Activated T-cell treated with anti-CD3 and anti-CD28 coated beads, Interleukin-2, amount 50 U/mL, for 72 hours (primary cell): ENCODE measurements at places on chromosomes 6 and 20. TPM values are rescaled to one million over a fixed set of nuclear protein-coding genes. Genes with fewer than 3 reads are reported as not detected.

DNA sequence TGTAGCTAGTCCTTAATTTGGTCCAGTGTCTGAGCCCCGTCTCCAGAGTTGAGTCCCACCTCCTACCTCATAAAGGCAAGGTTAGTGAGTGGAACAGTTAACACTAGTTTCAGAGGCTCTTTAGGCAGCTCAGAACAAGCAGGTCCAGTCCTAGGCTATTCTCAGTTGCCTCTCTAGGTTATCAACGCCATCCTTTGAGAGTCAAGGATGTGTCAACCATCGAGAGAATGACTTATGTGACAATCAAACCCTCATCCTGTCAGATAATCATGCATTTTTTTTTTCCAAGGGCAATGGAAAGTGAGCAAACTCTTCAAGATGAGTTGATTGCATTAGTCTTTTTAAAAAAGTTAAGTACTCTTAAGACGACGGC, 64.0 kb upstream of the TXNDC5 start:
- DNase-seq, result no peak
- H3K27me3 ChIP-seq, result peaks cover 15% of the 10 kb centered on the region
- H3K27ac ChIP-seq, result no peak overlapping the region
- no peaks in the 10 kb centered on the region for H3K36me3 ChIP-seq
- H3K4me1 ChIP-seq, result peaks cover 11% of the 10 kb centered on the region
- H3K4me3 ChIP-seq, result no peak overlapping the region

GRCh38 chr6:3542032-3542640, 85.3 kb upstream of the SLC22A23 start:
- peaks cover 21% of the 10 kb centered on the region for H3K27me3 ChIP-seq
- H3K36me3 ChIP-seq, result no peaks in the 10 kb centered on the region
- no peak overlapping the region for H3K4me3 ChIP-seq
- no peaks in the 10 kb centered on the region for H3K4me1 ChIP-seq
- DNase-seq, result no peak

DNA sequence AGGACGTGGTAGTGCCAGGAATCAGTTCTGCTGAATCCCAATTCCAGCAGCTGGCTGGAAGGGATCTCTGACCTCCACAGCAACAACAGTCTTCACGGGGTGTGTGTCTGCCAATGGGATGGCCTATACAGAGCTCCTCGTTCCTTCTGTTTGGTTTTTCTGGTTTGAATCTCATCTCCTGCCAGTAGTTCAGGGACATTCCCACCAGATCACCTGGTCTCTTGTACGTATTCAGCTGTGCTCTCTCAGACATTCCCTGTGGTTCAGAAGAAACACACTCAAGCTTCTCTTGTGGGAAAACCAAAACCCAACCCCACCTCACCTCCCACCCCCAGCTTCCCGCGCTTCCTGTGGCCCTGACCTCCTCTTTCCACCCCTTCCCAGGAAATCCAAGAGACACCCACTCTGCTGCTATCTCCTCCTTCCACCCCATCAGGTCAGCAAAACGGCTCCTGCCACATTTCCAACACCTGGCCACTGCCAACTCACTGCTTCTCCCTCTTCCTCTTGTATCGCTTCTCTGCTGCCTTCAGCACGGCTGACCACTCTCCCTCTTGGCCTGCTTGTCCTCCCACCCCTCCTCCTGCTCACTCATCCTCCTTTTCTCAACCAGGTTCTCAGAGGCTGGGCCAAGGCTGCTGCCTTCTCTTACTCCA, 63.3 kb upstream of the PTGIS start:
- no peak for DNase-seq
- H3K4me3 ChIP-seq, result no peak overlapping the region
- peaks cover 13% of the 10 kb centered on the region for H3K4me1 ChIP-seq
- peaks cover 10% of the 10 kb centered on the region for H3K27me3 ChIP-seq
- no peak overlapping the region for H3K27ac ChIP-seq

GRCh38 chr6:145031962-145032361, 703.4 kb downstream of the EPM2A start:
- no peaks in the 10 kb centered on the region for H3K36me3 ChIP-seq
- no peak overlapping the region for H3K4me3 ChIP-seq

DNA sequence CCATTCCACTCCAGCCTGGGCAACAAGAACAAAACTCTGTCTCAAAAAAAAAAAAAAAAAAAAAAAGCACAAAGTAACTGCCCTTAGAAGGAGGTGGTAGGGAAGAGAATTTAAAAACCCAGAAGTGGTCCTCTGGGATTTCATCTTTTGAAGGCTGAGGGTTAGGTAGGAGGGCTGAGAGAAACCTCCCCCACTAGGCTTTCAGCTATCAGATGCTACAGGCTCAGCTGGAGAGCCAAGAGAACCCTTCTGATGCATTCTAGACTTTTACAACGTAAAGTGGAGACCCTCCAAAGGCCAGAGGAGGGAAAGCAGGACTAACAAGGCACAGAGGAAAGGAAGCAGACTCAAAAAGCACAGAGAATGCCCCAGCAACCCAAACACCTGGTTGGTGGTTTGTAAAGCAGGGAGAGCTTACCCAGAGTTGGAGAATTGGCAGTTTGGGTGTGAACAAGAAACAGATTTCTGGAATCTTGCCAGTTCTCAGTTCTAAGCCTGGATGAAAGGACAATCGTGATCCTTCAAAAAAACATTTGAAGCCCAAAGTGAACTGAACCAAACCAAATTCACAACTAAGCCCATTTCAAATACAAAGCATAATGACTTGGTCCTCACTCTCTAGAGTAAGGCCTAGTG, 23.2 kb upstream of the SPAG4 start:
- DNase-seq, result no peak
- no peaks in the 10 kb centered on the region for H3K4me1 ChIP-seq
- H3K36me3 ChIP-seq, result no peaks in the 10 kb centered on the region
- no peak overlapping the region for H3K27ac ChIP-seq

DNA sequence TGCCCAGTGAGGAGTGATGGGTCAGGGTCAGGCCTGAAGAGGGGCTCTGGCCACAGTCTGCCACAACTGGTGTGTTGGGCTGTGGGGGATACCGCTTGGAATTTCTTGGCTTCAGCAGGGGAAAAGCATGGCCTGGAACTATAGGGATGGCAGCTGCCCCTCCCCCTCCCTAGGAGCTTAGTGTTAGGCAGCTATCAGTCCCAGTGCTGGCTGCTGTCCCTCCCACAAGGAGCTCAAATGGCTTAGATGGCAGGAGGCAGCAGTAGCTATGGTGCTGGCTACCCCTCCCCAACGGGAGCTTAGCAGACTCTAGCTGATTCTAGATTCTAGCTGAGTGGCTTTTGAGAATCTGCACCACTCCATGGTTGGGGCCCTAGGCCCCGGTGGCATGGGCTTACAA, 414.5 kb upstream of the HSF2 start:
- no peaks in the 10 kb centered on the region for H3K36me3 ChIP-seq
- no peaks in the 10 kb centered on the region for H3K27me3 ChIP-seq
- no peak for DNase-seq
- H3K4me3 ChIP-seq, result no peak overlapping the region

GRCh38 chr6:14674458-14674857, 556.9 kb downstream of the CD83 start:
- H3K27ac ChIP-seq, result peak overlapping the region; percentile 98
- DNase-seq, result no peak
- no peaks in the 10 kb centered on the region for H3K27me3 ChIP-seq
- H3K4me3 ChIP-seq, result no peak overlapping the region

GRCh38 chr6:70823651-70824050, 133.2 kb downstream of the B3GAT2 start:
- H3K36me3 ChIP-seq, result peaks cover 7% of the 10 kb centered on the region
- H3K4me3 ChIP-seq, result no peak overlapping the region
- H3K27me3 ChIP-seq, result no peaks in the 10 kb centered on the region
- H3K4me1 ChIP-seq, result no peaks in the 10 kb centered on the region

- no peaks in the 10 kb centered on the region for H3K36me3 ChIP-seq
- H3K4me3 ChIP-seq, result no peak overlapping the region
- DNase-seq, result no peak
- no peaks in the 10 kb centered on the region for H3K27me3 ChIP-seq
- no peak overlapping the region for H3K27ac ChIP-seq
- no peaks in the 10 kb centered on the region for H3K4me1 ChIP-seq
Measured at GRCh38 chr20:21214431-21214830, 88.5 kb downstream of the KIZ start.

GRCh38 chr6:147510929-147511590, 2.6 kb downstream of the SAMD5 start:
- H3K36me3 ChIP-seq, result no peaks in the 10 kb centered on the region
- no peak overlapping the region for H3K27ac ChIP-seq
- H3K4me1 ChIP-seq, result peaks cover 11% of the 10 kb centered on the region
- no peak for DNase-seq

- H3K27me3 ChIP-seq, result peaks cover 17% of the 10 kb centered on the region
- H3K36me3 ChIP-seq, result peaks cover 4% of the 10 kb centered on the region
- no peaks in the 10 kb centered on the region for H3K4me1 ChIP-seq
- no peak for DNase-seq
- no peak overlapping the region for H3K27ac ChIP-seq
Measured at GRCh38 chr6:17156966-17157365, 55.1 kb downstream of the STMND1 start.

- H3K27ac ChIP-seq, result no peak overlapping the region
- H3K27me3 ChIP-seq, result no peaks in the 10 kb centered on the region
- no peak overlapping the region for H3K4me3 ChIP-seq
- no peaks in the 10 kb centered on the region for H3K4me1 ChIP-seq
Measured at GRCh38 chr6:115945306-115945705, 115.4 kb downstream of the FRK start.

DNA sequence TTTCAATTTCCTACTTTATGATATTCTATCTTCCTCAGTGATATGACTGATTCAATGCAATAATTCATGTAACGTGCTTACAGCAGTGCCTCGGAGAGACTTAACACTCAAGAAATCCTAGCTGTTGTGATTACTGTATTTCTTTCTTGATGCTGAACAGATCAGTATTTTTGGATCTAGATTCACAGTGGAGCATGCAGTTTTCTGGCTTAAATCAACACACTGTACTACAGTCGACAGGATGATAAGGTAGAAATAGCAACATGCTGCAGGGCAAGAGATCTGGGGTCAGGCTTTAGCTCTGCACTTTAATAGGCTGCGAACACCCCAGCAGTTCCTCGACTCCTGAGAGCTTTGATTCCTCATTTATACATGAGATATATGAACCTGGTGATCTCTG, 161.0 kb downstream of the AIG1 start:
- DNase-seq, result no peak
- no peak overlapping the region for H3K27ac ChIP-seq
- H3K36me3 ChIP-seq, result no peaks in the 10 kb centered on the region
- H3K4me1 ChIP-seq, result no peaks in the 10 kb centered on the region

GRCh38 chr6:148415511-148416260, 73.0 kb downstream of the SASH1 start:
- no peaks in the 10 kb centered on the region for H3K4me1 ChIP-seq
- no peak for DNase-seq
- H3K27me3 ChIP-seq, result peaks cover 10% of the 10 kb centered on the region
- no peak overlapping the region for H3K27ac ChIP-seq

GPLD1 gene
- 0.51 TPM for total RNA-seq

GRM4 gene
- total RNA-seq, result not detected

EDN1 gene
- 0.28 TPM for total RNA-seq

EYA2 gene
- 0.12 TPM for total RNA-seq

HRH3 gene
- total RNA-seq, result not detected

GMDS gene
- 33.0 TPM for total RNA-seq

GFOD1 gene
- total RNA-seq, result 5.2 TPM

PHACTR3 gene
- total RNA-seq, result not detected

PLN gene
- not detected for total RNA-seq

KIAA1755 gene
- not detected for total RNA-seq

FOXC1 gene
- 0.17 TPM for total RNA-seq
